ENCODE measurements at places on chromosomes 1 and 21. TPM values are rescaled to one million over a fixed set of nuclear protein-coding genes. Genes with fewer than 3 reads are reported as not detected.

Gene GJA8
- not detected for total RNA-seq

DNA sequence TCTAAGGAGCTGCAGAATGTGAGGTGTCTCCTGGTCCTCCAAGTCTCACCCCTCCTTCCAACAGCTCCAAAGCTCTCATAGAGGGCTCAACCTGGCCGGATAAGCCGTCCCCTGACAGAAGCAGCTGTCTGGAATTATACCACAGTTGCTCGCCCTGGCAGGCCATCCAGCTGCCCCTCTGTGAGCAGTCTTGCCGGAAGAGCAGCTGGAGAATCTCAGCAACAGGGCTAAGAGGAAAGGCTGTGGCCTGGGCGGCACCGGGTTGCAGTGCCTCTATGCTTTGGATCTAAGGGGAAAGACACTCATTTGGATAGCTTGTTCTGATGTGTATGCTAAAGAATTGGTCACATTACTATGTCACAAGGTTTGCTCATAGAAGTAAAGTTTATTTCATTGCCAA, 12.4 kb downstream of the TMCC2 start:
- no peak for DNase-seq

DNA sequence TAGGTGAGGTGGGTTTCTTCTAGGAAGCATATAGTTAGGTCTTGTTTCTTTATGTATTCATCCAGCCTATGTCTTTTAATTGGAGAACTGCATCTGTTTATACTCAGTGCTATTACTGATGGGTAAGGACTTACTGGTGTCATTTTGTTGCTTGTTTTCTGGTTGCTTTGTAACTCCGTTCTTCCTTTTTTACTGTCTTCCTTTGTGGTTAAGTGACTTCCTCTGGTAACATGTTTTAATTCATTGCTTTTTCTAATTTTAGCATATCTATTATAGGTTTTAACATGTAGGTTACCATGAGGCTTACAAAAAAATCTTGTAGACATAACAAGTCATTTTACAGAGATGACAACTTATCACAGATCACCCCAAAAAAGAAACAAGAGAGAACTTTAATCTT, 160.8 kb downstream of the VAV3 start:
- no peak for DNase-seq

- no peak for DNase-seq
Observed at GRCh38 chr1:188668083-188668482, 1809.6 kb downstream of the BRINP3 start.

GRCh38 chr1:200367841-200368534, 41.8 kb downstream of the ZNF281 start:
- DNase-seq: no peak

- no peak for DNase-seq
Observed at GRCh38 chr1:204711947-204712701, 26.6 kb upstream of the LRRN2 start.

- DNase-seq: no peak
Observed at GRCh38 chr1:98098473-98098872, 177.6 kb upstream of the DPYD start.

DNA sequence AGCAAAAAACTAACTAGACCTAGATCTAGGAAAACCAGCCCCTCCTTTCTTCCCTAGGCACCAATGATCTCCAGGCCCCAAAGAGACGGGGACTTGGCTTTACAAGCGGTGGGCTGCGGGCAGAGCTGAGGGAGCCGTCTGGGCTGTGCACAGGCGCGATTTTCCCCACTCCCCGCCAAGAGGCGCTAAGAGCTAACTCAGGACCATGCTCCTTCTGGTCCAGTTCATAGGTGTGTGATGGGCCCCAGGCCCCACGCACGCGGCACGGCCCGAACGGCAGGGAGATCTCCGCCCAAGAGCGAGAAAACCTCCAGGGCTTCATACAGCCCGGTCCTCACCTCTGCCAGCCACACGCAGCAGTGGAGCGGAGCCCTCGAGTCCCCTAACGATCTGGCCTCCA, 7.5 kb upstream of the GPR153 start:
- no peak for DNase-seq

DNA sequence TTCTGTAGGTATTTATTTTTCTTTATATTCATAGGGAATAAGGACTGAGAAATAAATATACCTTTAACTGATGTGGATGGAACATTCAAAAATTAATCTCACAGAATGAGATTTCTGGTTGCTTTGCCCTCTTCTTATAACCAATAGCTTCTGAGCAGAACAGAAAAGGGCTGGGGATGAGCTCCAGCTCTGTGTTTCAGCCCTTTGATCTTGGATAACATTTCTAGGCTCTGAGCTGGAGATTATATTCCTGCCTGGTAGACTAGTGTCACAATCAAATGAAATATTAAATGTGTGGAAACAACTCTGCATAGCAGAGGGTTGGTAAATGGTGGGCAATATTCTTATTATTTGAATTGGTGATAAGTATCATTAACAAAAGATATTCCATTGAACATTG, 14.6 kb downstream of the MAP3K21 start:
- DNase-seq: no peak

GRCh38 chr1:157969697-157970485, 23.6 kb upstream of the KIRREL1 start:
- no peak for DNase-seq

GRCh38 chr1:24959623-24959975, 29.5 kb upstream of the RUNX3 start:
- DNase-seq: no peak

GRCh38 chr1:112391603-112391940, 4.4 kb upstream of the CTTNBP2NL start:
- no peak for DNase-seq

DNA sequence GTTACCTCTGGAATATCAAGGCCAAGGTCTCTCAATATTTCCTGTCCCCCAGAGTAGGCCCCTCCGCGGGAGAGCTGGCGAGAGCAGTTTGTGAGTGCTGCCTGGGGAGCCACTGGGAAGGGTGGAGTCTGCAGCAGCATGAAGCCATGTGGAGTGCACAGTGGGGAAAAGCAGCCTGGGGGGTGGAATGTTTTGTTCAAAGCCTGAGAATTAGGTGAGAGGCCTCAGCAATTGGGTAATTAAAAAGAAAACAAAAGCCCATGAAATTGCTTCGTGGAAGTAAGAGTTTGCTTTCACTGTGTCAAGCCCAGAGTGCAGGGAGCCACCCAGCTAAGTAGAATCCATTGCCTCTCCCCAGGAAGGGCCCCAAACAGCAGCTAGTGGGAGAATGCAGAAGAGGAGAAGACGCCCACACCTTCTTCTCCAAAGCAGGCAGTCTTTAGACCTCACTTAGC, 30.2 kb upstream of the DISC1 start:
- no peak for DNase-seq

Measured in natural killer cell treated with Interleukin-12 subunit alpha and Interleukin-12 subunit beta and Interleukin-15 and Interleukin-18, amount 100 ng/mL, for 72 hours (primary cell).